H9 (cell line): ENCODE measurements at places on chromosomes 5 and 9.

DNA sequence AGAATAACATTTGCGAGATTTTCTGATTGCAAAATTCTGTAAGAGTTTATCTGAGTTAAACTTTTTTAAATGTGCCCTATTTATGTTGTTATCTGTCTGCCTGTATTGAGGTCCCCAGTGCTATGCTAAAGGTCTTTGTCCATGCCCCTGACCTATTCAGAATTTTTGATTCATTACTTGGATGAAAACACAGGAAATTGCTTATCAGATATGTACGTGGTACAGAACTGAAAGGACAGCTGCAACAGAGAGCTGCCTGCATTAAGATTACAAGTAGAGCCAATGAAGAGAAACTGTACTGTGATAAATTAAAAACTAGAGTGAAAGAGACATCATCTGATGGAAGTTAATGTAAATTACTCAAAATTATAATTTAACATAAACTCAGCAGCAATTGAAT is 408.8 kb downstream of the ADGRV1 start:
- no peak overlapping the region for H3K4me3 ChIP-seq
- peaks cover 62% of the 10 kb centered on the region for H3K36me3 ChIP-seq
- H3K27ac ChIP-seq: no peak overlapping the region
- H3K27me3 ChIP-seq: no peaks in the 10 kb centered on the region
- no peak for DNase-seq

- DNase-seq: no peak
- no peaks in the 10 kb centered on the region for H3K36me3 ChIP-seq
- H3K27me3 ChIP-seq: no peaks in the 10 kb centered on the region
- H3K27ac ChIP-seq: no peak overlapping the region
- no peaks in the 10 kb centered on the region for H3K4me1 ChIP-seq
- no peak overlapping the region for H3K4me3 ChIP-seq
Measured at GRCh38 chr5:79418276-79418675, 95.7 kb downstream of the HOMER1 start.

GRCh38 chr9:89104821-89105220 is 73.8 kb downstream of the SHC3 start:
- H3K4me1 ChIP-seq: no peaks in the 10 kb centered on the region
- no peaks in the 10 kb centered on the region for H3K27me3 ChIP-seq
- H3K36me3 ChIP-seq: no peaks in the 10 kb centered on the region
- no peak overlapping the region for H3K4me3 ChIP-seq
- H3K27ac ChIP-seq: no peak overlapping the region
- DNase-seq: no peak

GRCh38 chr5:115494570-115495289 is 49.8 kb downstream of the FEM1C start:
- no peaks in the 10 kb centered on the region for H3K27me3 ChIP-seq
- 0 out of 2 replicates have a peak, but pooled peaks cover 2% of the 10 kb centered on the region for H3K4me1 ChIP-seq
- H3K36me3 ChIP-seq: no peaks in the 10 kb centered on the region
- H3K4me3 ChIP-seq: no peak overlapping the region
- H3K27ac ChIP-seq: no peak overlapping the region
- no peak for DNase-seq

DNA sequence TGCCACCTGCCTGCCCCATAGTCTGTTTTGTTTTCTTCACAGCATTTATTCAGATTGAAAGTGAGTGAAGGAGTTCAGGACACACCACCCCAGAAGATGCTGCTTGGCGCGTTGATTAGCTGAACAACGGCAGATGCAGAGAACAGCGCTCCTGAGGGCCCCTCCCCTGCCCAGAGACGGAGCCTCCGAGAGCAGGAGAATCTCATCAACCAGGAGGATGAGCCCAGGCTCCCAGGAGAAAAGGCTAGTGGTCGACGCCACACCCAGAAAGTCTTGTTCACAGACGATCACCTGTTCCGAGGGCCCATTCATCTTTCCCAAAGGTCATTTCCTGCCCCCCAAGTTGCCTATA is 180.4 kb upstream of the PPP1R26 start:
- no peak overlapping the region for H3K27ac ChIP-seq
- no peak for DNase-seq
- H3K36me3 ChIP-seq: no peaks in the 10 kb centered on the region; the same call in 2 of the 3 replicates
- H3K27me3 ChIP-seq: no peaks in the 10 kb centered on the region

DNA sequence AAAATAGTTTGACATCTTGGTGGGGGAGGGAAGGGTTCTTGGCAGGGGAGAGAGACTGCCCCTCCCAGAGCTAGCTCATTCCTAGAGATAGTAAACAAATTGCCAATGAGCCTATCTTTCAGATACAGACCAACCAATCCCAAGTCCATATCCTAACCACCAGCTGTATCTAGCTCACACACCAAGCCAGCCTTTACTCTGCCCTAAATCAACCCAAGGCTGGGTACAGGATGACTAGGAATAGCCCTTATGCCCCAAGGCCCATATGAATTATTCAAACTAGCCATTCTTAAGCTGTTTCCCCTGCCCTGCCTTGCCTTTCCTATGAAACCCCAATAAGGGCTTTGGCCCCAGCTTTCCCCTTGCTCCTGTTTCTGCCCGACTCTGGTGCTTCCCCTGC is 281.3 kb upstream of the PANK3 start:
- no peaks in the 10 kb centered on the region for H3K27me3 ChIP-seq
- no peak overlapping the region for H3K4me3 ChIP-seq
- no peak for DNase-seq
- H3K4me1 ChIP-seq: no peaks in the 10 kb centered on the region
- H3K27ac ChIP-seq: no peak overlapping the region
- no peaks in the 10 kb centered on the region for H3K36me3 ChIP-seq

- H3K27ac ChIP-seq: no peak overlapping the region
- no peak for DNase-seq
- H3K4me1 ChIP-seq: no peaks in the 10 kb centered on the region; the same call in 1 of the 2 replicates
- no peak overlapping the region; the same call in 2 of the 3 replicates for H3K4me3 ChIP-seq
- peaks cover 4% of the 10 kb centered on the region; the same call in 1 of the 3 replicates for H3K36me3 ChIP-seq
Measured at GRCh38 chr9:134994926-134995791, 77.4 kb upstream of the FCN1 start.

DNA sequence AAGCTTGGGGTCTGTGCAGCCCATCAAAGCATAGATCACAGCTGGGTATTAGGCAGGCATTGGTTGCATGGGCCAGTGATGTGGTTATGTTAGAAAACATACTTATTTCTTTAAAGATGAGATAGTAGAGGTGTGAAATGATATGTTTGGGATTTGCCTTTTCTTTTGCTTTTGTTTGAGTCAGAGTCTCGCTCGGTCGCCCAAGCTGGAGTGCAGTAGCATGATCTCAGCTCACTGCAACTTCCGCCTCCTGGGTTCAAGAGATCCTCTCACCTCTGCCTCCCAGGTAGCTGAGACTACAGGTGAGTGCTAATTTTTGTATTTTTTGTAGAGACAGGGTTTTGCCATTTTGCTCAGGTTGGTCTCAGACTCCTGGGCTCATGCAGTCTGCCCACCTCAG is 84.8 kb downstream of the PDE6A start:
- H3K27me3 ChIP-seq: no peaks in the 10 kb centered on the region
- no peak overlapping the region for H3K4me3 ChIP-seq
- no peak for DNase-seq
- H3K4me1 ChIP-seq: peaks cover 7% of the 10 kb centered on the region; the same call in 1 of the 2 replicates
- no peak overlapping the region for H3K27ac ChIP-seq
- H3K36me3 ChIP-seq: no peaks in the 10 kb centered on the region

GRCh38 chr9:23682891-23683431 is 143.1 kb downstream of the ELAVL2 start:
- H3K4me3 ChIP-seq: no peak overlapping the region
- H3K36me3 ChIP-seq: peaks cover 4% of the 10 kb centered on the region; the same call in 2 of the 3 replicates

- DNase-seq: no peak
- H3K4me1 ChIP-seq: no peaks in the 10 kb centered on the region
- no peak overlapping the region for H3K27ac ChIP-seq
- peak overlapping the region; percentile 82 for H3K4me3 ChIP-seq
Measured at GRCh38 chr5:159052401-159053011, 47.2 kb downstream of the EBF1 start.

DNA sequence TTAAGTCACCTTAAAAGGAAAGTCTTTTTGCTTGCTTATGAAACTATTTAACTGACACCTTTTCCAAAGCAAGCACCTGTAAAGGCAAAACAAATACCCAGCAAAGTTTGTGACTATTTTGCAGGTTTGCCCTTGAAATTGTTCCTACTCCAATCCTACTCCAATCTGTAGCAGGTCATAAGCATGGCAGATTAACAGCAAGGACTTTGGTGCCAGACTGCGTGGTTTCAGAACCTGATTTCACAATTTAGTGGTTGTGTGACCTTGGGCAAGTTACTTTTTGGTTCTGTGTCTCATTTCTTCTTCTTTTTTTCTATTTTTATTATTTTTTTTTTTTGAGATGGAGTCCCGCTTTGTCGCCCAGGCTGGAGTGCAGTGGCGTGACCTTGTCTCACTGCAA is 282.1 kb downstream of the RFX3 start:
- H3K27me3 ChIP-seq: no peaks in the 10 kb centered on the region
- no peaks in the 10 kb centered on the region; the same call in 1 of the 2 replicates for H3K36me3 ChIP-seq
- H3K4me1 ChIP-seq: no peaks in the 10 kb centered on the region
- no peak overlapping the region for H3K27ac ChIP-seq
- DNase-seq: no peak

GRCh38 chr9:114203410-114204140 is 48.2 kb downstream of the COL27A1 start:
- H3K4me3 ChIP-seq: no peak overlapping the region
- DNase-seq: no peak
- H3K27me3 ChIP-seq: no peaks in the 10 kb centered on the region
- H3K27ac ChIP-seq: no peak overlapping the region
- H3K4me1 ChIP-seq: no peaks in the 10 kb centered on the region

- no peak overlapping the region for H3K27ac ChIP-seq
- no peaks in the 10 kb centered on the region for H3K27me3 ChIP-seq
- H3K4me1 ChIP-seq: no peaks in the 10 kb centered on the region
- 0 out of 2 replicates have a peak, but pooled peaks cover 5% of the 10 kb centered on the region for H3K36me3 ChIP-seq
- DNase-seq: no peak
Measured at GRCh38 chr9:83572524-83572923, 34.3 kb upstream of the FRMD3 start.

- no peak overlapping the region for H3K27ac ChIP-seq
- no peak overlapping the region for H3K4me3 ChIP-seq
- no peaks in the 10 kb centered on the region for H3K27me3 ChIP-seq
- DNase-seq: no peak
- no peaks in the 10 kb centered on the region for H3K4me1 ChIP-seq
- peaks cover 8% of the 10 kb centered on the region for H3K36me3 ChIP-seq
Measured at GRCh38 chr9:27029186-27029585, 23.7 kb upstream of the LRRC19 start.

- peak overlapping the region; percentile 78 for H3K4me3 ChIP-seq
- no peak for DNase-seq
- peaks cover 6% of the 10 kb centered on the region; the same call in 1 of the 2 replicates for H3K4me1 ChIP-seq
- no peaks in the 10 kb centered on the region for H3K36me3 ChIP-seq
- peaks cover 51% of the 10 kb centered on the region for H3K27me3 ChIP-seq
Measured at GRCh38 chr5:51376509-51376908, 6.7 kb upstream of the ISL1 start.

GRCh38 chr5:136155761-136156160 is 23.1 kb downstream of the SMAD5 start:
- H3K4me1 ChIP-seq: no peaks in the 10 kb centered on the region
- no peak overlapping the region for H3K4me3 ChIP-seq
- H3K27me3 ChIP-seq: no peaks in the 10 kb centered on the region
- H3K36me3 ChIP-seq: peaks cover 54% of the 10 kb centered on the region
- H3K27ac ChIP-seq: no peak overlapping the region
